ENCODE measurements at places on chromosomes 3 and 15.

GRCh38 chr3:23738944-23739343, 66.8 kb upstream of the UBE2E1 start:
- H3K4me3 ChIP-seq: no peak overlapping the region
- H3K36me3 ChIP-seq: no peaks in the 10 kb centered on the region
- H3K4me1 ChIP-seq: peaks cover 52% of the 10 kb centered on the region
- H3K27me3 ChIP-seq: no peaks in the 10 kb centered on the region

GRCh38 chr3:118447339-118447738, 587.3 kb downstream of the IGSF11 start:
- H3K27ac ChIP-seq: no peak overlapping the region
- no peaks in the 10 kb centered on the region for H3K27me3 ChIP-seq
- no peak overlapping the region for H3K4me3 ChIP-seq
- no peaks in the 10 kb centered on the region for H3K4me1 ChIP-seq

GRCh38 chr15:80317389-80318182, 65.6 kb upstream of the CTXND1 start:
- no peak for DNase-seq
- peaks cover 5% of the 10 kb centered on the region for H3K4me1 ChIP-seq
- peak overlapping the region; percentile 24 for H3K27ac ChIP-seq
- H3K4me3 ChIP-seq: no peak overlapping the region

DNA sequence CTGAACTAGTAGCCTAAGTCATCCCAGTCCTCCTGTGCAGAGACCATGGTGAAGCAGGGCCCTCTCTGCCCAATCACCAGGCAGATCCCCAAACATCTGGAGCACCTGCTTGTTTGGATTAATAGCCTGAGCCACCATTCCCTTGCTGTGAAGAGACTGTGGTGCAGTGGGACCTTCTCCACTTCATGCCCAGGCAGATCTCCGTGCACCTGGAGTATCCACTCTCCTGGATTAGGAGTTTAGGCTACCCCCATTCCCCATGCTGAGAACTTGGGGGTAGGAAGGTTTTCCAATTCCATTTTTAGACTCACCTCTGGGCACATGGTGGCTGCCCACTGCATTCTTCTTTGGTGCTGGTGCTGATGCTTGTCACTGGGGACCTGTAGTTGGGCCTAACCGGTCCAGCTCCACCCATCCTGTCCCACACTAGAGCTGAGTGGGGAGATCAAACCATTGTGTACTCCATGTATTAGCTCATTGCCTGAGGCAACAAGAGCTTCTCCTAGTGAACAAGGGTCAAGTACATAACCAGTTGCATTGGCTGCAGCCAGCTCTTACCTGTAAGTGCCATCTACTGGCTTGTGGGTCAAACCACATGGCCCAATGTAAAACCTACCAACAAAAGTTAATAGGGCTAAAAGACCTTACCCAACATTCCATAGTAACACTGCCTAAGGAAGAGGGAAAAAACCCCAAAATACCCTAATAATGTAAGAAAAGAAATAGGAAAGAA, 382.5 kb upstream of the CBLB start:
- peaks cover 2% of the 10 kb centered on the region for H3K36me3 ChIP-seq
- H3K27me3 ChIP-seq: no peaks in the 10 kb centered on the region
- no peak overlapping the region for H3K27ac ChIP-seq
- H3K4me1 ChIP-seq: no peaks in the 10 kb centered on the region
- H3K4me3 ChIP-seq: no peak overlapping the region

- H3K36me3 ChIP-seq: no peaks in the 10 kb centered on the region
- no peaks in the 10 kb centered on the region for H3K27me3 ChIP-seq
- no peak for DNase-seq
Observed at GRCh38 chr3:146473726-146474125, 4.4 kb upstream of the PLSCR2 start.

DNA sequence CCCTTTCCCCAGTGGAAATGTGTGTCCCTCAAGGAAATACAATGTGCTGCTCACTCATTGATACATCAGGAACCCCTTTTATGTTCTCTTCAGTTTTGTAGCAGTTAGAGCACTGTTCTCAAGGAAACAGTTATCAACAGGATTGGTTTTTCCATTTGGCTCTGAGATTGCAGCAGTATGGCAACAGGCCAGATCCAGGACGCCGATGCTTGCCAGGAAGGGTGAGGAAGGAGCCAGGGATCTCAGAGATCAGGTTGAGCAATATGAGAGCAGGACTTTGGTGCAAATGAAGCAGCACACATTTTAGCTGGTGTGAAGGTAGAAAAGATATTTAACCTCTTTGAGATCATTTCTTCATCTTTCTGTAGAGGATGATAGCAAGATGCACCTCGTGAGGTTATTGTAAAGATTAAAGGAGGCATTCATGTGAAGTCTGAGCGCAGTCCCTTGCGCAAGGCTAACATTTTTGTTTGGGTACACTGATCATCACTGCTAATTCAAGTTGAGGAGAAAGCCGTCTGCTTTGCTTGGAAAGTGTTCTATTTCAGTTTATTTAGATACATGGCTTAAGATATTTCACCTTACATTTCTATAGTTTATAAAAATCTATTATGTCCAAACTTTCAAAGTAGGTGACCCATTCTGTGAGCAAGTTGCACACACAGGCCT, 68.5 kb downstream of the KCNH8 start:
- no peak overlapping the region for H3K4me3 ChIP-seq
- DNase-seq: no peak
- no peaks in the 10 kb centered on the region for H3K27me3 ChIP-seq

DNA sequence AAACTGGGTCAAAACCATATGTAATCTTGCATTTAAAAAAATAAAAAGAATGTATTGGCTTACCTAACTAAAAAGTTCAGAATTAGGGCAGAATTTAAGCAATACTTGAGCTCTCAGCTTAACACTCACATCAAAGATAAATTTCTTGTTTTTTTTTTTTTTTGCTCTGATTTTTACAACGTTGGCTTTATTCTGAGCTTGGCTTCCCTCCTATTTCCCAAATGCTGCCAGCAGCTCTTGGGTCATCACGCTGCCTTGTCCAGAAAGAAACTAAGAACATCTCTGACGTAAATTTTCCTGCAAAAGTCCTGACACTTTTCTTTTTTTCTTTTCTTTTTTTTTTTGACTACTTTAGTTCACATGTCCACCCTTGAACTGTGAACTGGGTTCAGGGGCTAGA, 150.6 kb upstream of the TGFBR2 start:
- no peak for DNase-seq
- H3K27ac ChIP-seq: no peak overlapping the region
- peaks cover 14% of the 10 kb centered on the region for H3K4me1 ChIP-seq
- H3K27me3 ChIP-seq: no peaks in the 10 kb centered on the region
- H3K36me3 ChIP-seq: peaks cover 6% of the 10 kb centered on the region

DNA sequence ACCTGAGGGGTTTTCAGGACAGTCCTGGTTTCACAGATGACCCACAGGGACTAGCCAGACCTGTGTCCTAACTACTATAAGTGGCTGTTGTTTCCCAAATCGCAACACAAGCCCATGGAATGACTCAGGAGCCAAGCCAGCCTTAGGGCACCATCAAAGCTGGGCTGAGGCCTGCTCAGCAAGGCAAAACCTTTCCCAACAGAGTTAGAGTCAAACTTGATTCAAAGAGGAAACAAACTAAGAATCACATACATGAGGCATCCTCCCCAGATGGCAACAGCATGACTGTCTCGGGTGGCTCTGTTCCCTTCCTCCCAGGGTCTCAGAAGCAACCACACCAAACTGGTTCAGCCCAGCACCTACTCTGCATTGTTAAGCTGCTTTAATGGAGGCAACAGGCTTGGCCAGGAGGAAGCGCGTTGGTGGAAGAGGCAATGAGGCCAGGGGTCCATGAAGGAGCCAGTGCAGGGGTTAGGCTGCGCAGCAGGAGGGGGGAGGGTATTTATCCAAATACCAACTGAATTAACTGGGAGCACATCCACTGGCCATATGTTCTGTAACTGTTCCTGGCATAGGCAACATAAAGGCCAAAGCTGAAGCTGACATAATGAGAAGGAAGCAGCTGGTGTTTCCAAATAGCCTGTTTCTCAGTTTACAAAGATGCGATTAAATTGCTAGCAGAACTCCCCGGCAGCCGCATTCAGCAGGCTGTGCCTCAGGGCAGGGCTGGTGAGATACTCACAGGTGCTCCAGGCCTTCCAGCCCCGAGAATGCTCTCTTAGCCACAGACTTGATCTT, 102.4 kb downstream of the LRIG1 start:
- H3K4me1 ChIP-seq: peaks cover 92% of the 10 kb centered on the region
- H3K36me3 ChIP-seq: peaks cover 28% of the 10 kb centered on the region
- H3K27ac ChIP-seq: peak overlapping the region; percentile 76
- no peaks in the 10 kb centered on the region for H3K27me3 ChIP-seq
- no peak overlapping the region for H3K4me3 ChIP-seq

GRCh38 chr3:66267031-66267430, 46.2 kb downstream of the SLC25A26 start:
- peaks cover 36% of the 10 kb centered on the region for H3K4me1 ChIP-seq
- no peaks in the 10 kb centered on the region for H3K27me3 ChIP-seq
- no peaks in the 10 kb centered on the region for H3K36me3 ChIP-seq
- no peak for DNase-seq

DNA sequence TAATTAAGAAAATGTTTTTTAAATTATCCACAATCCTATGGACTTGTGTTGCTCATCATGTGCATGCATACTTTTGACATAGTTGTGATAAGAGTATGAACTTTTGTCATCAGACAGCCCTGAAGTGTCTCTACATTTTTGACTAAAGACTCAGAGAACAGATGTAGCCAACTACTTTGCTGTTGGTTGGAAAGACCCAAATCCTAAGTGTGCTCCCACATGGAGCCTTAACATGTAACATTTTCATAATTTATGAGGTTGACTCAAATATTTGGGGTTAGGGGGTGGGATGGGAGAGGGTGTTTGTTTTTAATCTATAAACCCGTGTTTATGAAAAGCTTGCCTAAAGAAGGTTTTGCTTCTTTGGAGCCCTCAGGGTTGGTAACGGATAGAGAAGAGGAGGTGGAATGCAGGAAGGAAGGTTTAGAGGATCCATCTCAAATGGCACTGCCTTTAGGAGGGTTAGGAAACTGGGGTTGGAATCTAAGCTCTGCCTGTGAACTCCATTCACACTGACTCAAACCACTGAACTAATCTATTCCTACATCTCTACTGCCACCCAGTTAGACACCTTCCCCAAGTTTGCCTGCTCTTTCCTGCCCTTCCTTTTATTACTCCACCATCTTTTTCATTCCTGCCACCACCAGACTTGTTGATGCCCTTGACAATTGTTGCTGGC, 3.7 kb downstream of the BOC start:
- no peaks in the 10 kb centered on the region for H3K27me3 ChIP-seq
- no peak for DNase-seq
- H3K36me3 ChIP-seq: peaks cover 10% of the 10 kb centered on the region
- no peak overlapping the region for H3K27ac ChIP-seq
- H3K4me3 ChIP-seq: no peak overlapping the region

- peaks cover 4% of the 10 kb centered on the region for H3K36me3 ChIP-seq
- no peak for DNase-seq
- H3K4me1 ChIP-seq: no peaks in the 10 kb centered on the region
Observed at GRCh38 chr3:99287876-99288275, 350.5 kb upstream of the COL8A1 start.

DNA sequence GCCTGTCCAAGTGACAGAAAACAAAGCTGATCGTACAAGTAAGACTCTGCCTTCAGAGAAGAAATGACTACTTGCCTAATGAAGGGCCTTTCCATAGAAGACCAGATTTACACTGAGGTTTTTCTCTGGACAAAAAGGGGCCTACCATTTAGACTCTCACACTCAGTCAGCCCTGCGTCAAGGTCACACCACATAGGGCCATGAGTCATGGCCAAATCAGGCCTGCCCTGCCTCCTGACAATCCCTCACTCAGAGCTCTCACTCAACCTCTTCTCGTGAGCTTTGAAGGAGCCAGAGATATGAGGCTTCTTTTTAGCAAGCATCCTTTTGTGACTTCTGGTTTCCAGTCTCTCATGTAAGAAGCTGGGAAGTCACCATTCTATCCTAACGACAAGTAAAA, 68.1 kb upstream of the NMNAT3 start:
- H3K36me3 ChIP-seq: peaks cover 6% of the 10 kb centered on the region
- peaks cover 4% of the 10 kb centered on the region for H3K4me1 ChIP-seq
- peak overlapping the region; percentile 33 for H3K27ac ChIP-seq
- H3K27me3 ChIP-seq: peaks cover 3% of the 10 kb centered on the region
- DNase-seq: no peak

DNA sequence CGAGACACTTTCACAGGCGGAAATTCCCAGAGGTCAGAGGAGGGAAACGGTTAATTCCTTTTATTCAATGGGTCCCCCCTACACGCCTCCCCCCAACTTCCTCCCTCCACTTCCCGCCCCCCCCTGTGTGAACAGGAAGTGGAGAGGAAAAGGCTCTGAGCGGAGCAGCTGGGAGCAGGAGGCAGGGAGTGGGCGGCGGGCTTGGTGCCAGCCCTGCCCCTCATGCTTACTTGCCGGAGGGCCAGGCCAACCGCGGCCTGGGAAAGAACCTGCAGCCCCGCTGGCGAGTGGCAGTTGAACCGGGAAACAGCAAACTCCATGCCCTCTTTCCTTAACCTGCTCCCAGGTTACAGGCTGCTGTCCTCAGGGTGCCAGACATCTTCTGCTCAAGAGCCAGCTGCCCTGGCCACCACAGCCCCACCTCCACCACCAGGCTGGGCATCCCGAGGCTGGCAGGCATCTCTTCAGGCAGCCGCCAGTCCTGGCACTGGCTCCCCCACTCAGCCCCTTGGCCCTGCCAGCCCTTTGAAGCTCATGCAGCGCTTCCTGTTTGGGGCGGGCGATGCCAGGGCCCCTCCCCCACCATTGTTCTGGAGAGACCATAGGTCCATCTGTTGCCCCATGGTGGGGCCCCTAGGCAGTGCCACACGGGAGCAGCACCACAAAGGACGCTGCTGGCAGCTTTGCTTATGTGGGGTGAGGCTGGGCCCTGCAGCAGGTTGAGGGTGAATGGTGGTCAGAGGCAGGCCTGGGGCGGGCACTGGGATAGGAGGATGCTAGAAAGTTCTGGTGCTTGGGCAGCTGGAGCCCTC, 12.9 kb downstream of the VPS18 start:
- H3K27me3 ChIP-seq: no peaks in the 10 kb centered on the region
- H3K4me3 ChIP-seq: no peak overlapping the region
- DNase-seq: no peak
- peaks cover 12% of the 10 kb centered on the region for H3K36me3 ChIP-seq
- H3K4me1 ChIP-seq: peaks cover 28% of the 10 kb centered on the region

DNA sequence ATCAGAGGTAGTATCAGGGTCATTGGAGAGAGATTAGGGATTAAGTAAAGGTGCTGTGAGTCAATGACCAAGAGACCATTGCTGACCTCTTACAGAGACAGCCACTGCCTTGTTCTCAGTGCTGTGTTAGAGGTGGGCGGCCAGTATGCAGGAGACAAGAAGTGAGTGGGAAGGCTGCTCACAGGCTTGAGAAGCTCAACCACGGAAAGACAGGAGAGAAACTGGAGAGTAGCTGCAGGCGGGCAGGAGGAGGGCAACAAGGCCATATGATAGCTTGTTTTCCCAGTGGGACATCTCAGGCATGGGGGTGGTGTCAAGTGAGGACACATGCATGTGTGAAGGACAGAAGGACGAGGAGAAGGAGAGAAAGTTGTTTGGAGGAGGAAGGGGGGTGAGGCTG, 237.3 kb downstream of the PDCD6IP start:
- no peaks in the 10 kb centered on the region for H3K27me3 ChIP-seq
- H3K4me1 ChIP-seq: peaks cover 10% of the 10 kb centered on the region

- H3K27me3 ChIP-seq: peaks cover 14% of the 10 kb centered on the region
- no peak overlapping the region for H3K27ac ChIP-seq
- DNase-seq: no peak
- H3K4me3 ChIP-seq: peak overlapping the region; percentile 17
- H3K4me1 ChIP-seq: peaks cover 6% of the 10 kb centered on the region
- peaks cover 2% of the 10 kb centered on the region for H3K36me3 ChIP-seq
Observed at GRCh38 chr15:45714590-45715488, 80.0 kb downstream of the SQOR start.

- H3K27ac ChIP-seq: no peak overlapping the region
- no peak overlapping the region for H3K4me3 ChIP-seq
- H3K36me3 ChIP-seq: no peaks in the 10 kb centered on the region
- no peak for DNase-seq
Observed at GRCh38 chr3:25099666-25100065, 328.4 kb upstream of the RARB start.

All from chondrocyte (in vitro differentiated cells).